ENCODE measurements at places on chromosomes 4 and X.

GRCh38 chr4:128863312-128864075 lies 54.0 kb downstream of the JADE1 start:
- DNase-seq: no peak

DNA sequence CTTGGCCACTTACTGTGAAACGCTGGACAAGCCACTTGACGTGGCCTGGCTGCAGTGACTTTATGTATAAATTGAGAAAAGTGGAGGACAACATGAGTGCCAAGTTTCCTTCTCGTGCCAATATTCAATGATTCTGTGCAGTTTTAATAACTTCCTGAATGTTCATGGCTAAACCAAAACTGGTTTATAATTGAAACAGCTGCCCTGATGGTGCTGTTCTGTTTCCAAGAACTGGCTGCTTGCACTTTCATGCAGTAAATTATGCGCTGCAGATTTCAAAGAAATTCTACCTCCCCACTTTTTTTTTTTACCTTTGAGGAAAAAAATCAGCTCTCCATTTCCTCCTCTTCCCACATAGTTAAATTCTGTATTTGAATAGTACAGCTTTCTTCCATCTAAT lies 205.2 kb upstream of the CASK start:
- no peak for DNase-seq

- DNase-seq: no peak
Observed at GRCh38 chr4:186723292-186724057, at the start of gene FAT1. FAT1 (minus strand) TSS chr4:186723856; CDS start chr4:186709827, 14,029 bp downstream.

DNA sequence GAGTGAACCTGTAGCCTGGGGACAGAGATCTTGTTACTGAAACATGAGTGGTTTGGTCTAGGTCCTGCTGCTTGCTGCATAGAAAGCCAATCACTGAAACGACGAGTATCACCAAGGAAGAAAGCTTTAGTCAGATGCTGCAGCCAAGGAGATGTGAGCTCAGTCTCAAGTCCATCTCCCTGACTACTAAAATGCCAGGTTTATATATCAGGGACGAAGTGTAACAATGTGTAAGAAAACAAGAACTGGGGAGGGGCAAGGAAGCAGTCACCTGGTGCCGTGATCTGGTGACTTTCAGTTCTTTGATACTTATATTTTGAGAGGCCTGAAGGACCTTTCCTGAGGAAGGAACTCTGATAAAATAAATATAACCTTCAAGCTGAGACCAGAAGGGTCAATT lies 19.6 kb upstream of the ABRAXAS1 start:
- no peak for DNase-seq

- no peak for DNase-seq
Observed at GRCh38 chr4:111330786-111331185, 707.9 kb upstream of the PITX2 start.

DNA sequence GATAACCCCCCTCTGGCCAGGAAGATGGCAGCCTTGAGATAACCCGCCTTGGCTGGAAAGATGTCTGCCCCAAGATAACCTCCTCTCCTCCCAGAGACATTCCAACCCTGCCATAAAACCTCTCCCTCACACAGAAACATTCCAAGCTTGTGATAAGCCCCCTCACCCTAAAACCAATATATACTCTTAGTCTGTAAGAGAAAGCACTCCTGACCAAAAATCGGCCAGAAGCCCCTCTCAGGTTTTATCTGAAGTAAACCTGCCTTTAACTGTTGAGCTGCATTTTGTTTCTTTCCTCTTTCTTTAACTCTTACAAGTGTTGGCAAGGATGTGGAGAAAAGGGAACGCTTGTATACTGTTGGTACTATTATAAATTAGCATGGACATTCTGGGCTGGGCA lies 8.5 kb downstream of the ERCC6L start:
- DNase-seq: no peak

DNA sequence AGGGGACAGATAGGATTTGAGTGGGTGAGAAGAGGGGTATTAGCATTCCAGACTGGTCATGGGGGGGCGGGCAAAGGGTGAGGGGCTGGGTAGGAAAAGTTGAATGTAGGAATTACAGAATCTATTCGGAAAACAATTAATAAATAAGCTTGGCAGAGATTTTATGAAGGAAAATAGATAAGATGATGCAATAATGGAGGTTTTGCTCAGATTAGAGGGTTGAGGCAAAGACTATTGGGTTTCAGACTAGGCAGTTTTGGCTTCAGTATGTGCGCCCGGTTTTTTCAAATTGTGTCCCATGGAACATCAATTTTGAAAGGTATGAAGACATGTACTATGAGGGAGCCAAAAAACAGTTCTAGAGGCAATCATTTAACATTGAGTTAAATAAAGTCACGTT lies 410.6 kb downstream of the SPRY1 start:
- no peak for DNase-seq

- no peak for DNase-seq
Observed at GRCh38 chr4:176818531-176818930, 25.8 kb upstream of the VEGFC start.

GRCh38 chrX:55119271-55119670 lies 30.5 kb downstream of the PAGE2 start:
- no peak for DNase-seq

- no peak for DNase-seq
Observed at GRCh38 chrX:21705225-21705624, 47.1 kb upstream of the KLHL34 start.

- no peak for DNase-seq
Observed at GRCh38 chr4:139142087-139142486, 34.9 kb downstream of the ELF2 start.

DNA sequence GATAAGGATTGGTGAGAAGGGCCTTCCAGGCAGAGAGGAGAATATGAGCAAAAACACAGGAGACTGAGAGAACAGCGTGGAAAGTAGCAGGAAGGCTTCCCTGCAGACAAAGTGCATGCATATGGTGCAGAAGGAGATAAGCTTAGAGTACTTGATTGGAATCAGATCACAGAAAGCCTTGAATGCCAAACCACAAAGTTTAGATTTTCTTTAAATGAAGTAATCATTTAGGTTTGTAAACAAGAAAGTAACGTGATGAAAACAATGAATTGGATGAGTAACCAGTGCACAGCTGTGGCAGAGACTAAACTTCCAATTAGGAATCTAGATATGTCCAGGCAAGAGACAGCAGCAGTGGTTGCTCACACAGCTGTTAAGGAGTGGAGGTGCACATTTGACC lies 83.8 kb upstream of the C1QTNF7 start:
- no peak for DNase-seq

GRCh38 chr4:8552581-8553205 lies 27.5 kb upstream of the GPR78 start:
- DNase-seq: no peak

- DNase-seq: peak; percentile 5
Observed at GRCh38 chrX:15204130-15204751, 65.6 kb downstream of the ASB9 start.

- DNase-seq: no peak
Observed at GRCh38 chrX:41153448-41153847, 68.2 kb downstream of the USP9X start.

DNA sequence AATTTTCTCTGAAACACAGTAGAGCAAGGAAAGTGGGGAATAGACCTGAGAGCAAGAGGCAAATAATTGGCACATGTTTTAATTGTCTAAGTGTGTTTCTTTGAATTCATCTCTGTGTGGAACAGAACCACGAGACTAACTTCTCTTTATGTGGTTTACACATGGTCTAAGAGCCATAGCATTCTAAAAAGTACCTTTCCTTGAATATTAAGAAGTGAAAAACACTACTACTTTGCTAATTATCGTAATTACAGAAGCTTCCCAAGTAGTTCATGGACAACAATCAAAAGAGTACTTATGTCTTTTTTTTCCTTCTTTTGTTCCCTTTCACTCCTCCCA lies 2.9 kb upstream of the CYBB start:
- no peak for DNase-seq

GRCh38 chrX:108353452-108353851 lies 84.8 kb downstream of the COL4A6 start:
- DNase-seq: no peak

DNA sequence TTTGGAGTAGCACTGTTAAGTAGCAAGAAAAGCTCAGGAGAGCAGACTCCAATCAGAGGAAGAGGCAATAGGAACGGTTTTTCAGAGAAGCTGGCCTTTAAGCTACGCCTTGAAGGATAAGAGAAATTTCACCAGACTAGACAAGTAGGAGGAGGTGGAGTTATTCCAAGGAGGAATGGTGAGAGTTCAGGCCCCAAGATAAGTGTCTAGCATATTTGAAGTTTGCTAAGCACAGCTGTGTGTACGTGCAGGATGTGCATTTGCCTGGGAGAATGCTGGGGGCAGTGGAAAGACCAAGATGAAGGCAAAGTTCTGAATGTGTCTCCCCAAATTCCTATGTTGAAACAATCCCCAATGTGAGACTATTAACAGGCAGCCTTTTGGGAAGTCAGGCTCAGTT lies 91.6 kb downstream of the SOWAHB start:
- no peak for DNase-seq

DNA sequence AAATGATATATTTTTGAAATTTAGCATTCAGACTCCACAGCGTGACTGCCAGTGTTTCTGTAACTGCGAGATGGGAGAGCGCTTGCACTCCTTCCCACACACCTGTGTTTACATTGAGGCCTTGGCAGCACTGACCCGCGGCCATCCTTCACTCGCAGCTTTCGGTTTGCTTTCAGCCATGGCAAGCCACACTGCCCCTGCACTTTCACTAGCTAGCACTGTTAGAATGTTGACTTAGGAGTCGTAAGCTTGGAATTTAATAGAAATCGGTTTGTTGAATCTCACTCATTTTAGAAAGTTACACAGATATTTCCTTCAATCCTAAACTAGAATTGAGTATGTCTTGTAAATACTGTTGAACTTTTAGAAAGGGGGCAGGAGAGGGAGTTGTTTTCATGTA lies 136.2 kb downstream of the CFAP299 start:
- DNase-seq: no peak

GRCh38 chr4:185773419-185773818 lies 38.6 kb downstream of the SORBS2 start:
- no peak for DNase-seq

GRCh38 chr4:165720411-165721082 lies 152.5 kb upstream of the TLL1 start:
- no peak for DNase-seq

DNA sequence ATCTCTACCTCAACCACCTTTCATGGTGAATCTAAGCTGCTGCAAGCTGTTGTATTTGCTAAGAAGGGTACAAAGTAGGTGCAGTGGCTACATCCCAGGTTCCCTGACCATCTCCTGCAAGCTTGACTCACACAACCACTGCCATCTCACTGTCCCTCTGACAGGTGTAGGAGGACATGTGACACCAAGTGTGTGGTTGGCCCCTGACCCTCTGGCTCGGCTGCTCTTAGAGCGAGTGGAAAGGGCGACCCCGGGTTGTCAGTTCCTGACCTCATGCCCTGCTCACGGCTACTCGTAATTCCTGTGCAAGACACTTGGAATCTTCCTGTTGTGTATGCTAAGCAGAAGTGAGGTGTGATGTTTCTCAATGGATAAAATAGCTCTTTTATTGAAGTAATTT lies 184.4 kb downstream of the DCLK2 start:
- no peak for DNase-seq

- no peak for DNase-seq
Observed at GRCh38 chrX:51899741-51900140, 6.3 kb downstream of the MAGED1 start.

GRCh38 chr4:32042486-32043247 lies 1322.5 kb downstream of the PCDH7 start:
- DNase-seq: no peak

DNA sequence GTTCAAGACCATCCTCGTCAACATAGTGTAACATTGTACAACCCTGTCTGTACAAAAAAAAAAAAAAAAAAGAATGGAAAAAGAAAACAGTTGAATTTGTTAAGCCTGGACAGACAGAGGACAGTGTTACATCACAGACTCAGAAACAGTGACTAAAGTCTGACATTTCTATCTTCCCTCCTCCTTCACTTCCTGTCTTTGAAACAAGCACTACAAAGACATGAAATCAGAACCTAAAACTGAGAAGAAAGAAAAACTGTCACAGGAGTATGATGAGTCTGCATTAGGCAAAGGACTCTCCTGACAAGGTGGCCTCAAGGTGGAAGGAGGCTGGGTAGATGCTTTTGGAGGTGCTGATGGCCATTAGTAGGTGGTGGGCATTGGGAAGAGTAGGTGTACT lies 126.7 kb downstream of the RBM47 start:
- DNase-seq: no peak

DNA sequence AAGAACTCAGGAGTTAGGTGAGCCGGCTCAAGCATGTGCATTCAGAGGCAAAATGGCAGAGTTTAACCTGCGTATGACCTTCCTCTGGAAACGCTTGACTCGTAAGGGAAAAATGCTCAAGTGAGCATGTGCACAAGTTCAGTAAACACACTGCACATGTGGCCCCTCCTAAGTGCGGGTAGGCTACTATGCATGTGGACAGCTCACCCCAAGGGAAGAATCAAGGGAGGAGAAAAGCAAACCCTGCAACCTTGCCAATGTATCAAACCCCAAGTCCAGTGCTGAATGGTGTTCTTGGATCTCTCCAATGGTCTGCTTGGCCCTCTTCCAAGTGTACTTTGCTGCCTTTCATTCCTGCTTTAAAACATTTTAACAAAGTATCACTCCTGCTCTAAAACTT lies 407.1 kb downstream of the ADAM29 start:
- DNase-seq: no peak

DNA sequence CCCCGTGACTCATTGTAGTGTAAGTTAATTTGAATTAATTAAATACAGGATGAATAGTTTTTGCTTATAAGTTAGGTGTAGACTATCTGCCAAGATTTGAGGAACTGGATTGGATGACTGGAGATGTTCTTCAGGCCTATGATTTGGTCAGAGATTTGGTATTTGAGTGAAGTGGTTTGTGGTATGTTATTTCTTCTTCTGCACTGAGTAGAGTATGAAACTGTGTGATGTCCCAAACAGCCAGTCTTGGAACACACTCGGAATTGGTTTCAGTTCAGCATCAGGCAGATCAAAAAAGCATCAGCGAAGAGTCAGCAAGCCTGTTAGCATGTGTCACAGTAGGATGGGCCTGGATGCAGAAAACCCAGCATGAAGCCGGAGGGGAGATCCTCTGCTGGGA lies 294.1 kb downstream of the ARHGAP10 start:
- no peak for DNase-seq

- DNase-seq: no peak
Observed at GRCh38 chr4:114093221-114093715, 113.8 kb upstream of the ARSJ start.

DNA sequence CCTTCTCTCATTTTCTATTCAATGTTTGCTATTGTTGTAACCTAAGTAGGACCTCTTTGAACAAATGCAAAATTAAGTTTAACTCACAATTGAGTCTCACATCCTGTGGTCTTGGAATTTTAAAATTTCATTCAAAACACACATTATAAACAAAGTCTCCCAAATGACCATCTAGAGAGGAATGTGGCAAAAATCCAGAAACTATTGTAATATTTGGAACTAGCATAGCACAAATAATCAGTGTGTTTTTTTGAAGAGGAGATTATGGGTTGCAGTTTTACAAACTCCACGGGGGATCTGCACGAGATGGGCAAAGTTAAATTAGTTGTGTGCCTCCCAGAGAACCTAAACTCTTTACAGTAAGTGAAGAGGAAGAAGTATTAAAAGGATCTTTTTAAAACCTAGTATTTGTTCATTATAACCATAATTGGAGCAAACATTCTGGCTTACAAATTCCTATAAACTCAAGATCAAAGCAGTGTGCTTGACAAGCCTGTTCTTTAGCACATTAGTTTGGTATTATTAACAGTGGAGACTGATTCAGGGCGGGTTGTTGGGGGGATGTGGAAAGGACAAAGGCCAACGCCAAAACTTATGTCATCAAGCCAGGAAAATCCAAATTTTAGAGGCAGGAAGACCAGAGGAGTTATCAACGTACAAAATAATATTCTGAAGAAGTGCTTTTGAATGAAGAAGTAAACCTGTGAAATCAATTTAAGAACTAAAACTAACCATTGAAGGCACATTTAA lies 22.4 kb upstream of the RBPJ start:
- DNase-seq: no peak
